ENCODE measurements at places on chromosomes 13 and 19. TPM values are rescaled to one million over a fixed set of nuclear protein-coding genes. Genes with fewer than 3 reads are reported as not detected.

GRCh38 chr19:38375748-38376147 lies 1.4 kb downstream of the PSMD8 start:
- DNase-seq, result no peak

DNA sequence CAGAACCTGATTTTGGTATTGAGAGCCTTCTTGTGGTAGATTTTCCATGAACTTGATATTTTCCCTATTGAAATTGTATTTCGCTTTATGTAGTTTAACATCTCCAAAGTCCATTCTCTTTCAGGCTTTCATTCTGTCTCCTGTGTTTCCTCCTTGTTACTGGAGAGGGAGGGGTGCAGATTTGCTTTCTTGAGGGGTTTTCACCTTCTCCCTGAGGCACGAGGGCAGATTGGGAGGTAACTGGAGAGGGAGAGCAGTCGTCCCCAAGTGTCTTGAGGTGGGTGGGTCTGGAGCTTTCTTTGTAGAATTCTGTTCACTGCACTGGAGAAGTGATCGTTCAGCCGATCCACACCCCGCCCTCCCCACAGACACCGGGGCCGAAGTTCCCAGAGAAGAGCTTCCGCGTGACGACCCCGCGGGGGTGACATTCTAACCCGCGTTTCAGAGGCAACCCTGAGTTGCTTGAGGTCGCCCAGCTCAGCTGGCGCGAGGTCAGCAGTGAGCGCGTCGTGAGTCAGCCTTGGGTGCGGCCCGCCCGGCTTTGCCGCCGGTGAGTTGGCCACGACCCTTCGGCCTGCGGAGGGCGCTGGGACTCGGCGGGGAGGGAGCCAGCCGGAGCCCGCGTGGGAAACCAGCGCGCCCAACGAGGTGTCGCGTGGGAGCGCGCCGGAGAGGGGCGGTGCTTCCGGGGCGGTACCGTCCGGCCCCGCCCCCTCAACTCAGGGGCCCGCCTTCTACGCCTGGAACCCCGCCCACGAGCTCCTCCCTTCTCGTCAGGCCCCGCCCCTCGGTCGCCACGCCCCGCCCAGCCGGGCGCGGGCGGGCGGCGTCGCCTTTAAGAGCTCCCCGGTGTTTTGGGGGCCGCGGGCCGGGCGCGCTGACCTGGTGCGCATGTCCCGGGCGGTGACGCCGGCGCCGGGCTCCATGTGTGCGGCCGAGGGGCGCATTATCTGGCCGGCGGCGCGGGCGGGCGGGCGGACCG lies at the start of gene GATAD2A:
Gene GATAD2A, plus strand, starts transcription at position 797 of the 982 bp plus-strand sequence. CDS start 59,671 bp downstream, outside the sequence.
- peak; percentile 84 for DNase-seq

DNA sequence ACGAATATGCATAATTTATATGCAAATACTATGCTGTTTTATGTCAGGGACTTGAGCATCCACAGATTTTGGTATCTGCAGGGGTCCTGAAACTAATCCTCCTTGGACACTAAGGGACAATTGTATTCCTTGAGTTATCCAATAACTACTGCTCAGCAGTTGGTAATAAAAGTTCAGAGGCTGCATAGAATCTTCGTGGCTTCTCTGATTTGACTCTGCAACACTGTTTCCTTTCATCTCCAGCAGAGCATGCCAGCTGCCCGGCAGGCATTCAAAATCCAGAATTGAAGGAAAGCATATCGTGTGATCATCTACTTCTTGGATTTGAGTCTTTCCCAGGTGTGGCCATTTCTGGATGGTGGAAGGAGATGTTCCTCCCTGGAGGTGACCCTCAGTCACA lies 64.5 kb upstream of the MRI1 start:
- no peak for DNase-seq

DNA sequence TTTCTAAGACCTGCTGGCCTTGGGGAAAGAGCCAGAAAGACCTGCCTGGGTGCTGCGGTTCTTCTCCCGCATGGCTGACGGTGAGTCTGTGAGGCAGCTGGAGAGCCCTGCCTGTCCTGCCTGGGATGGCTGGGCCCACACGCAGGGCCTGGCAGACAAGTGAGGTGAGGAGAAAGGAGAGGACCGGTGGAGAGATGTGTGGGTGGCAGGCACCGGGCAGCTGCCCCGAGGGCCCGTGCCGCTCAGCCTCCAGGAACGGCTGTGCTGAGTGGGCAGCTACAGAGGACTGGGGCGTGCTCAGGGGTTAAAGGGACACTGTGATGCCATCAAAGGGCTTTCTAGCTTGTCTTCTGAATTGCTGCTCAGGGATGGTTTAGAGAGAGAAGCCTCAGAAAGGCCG lies 53.8 kb downstream of the MLLT1 start:
- no peak for DNase-seq

DNA sequence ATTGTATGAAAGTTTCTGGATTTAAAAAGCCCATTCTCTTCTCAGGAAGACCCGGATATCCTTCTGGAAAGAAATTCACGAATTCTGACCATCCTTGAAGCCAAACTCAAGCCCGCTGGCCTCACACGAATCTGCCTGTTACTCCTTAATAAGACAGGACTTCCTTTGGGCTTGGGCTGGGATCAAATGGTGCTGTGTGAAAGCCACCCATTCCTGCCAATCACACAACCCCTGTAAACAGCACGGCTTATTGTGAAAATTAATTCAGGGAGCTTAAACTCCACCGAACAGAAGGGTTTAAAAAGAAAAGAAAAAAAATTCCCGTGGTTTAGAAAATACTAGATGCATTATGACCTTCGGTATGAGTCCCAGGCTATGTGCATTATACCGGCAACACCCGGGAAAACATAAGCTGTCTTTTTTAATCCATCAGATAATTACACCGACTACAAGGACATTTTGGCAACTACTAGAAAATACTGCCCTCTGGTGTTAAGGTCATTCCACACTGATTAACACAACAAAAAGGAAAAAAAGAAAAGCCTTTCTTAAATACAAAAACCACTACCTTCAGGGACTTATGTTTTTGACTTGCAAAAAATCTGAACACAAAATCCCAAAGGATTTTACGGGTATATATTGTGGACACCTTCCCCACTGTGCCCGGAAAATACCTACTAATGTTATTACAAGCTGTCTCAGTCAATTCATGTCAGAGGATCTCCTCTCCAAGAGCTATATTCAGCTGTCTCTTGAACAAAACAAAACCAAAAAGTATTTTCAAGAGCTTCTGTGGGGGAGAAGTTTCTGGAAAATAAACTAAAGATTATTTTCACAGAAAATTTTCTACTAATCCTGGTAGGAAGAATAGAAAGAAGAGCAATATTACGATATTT lies 76.0 kb upstream of the LSM14A start:
- DNase-seq, result peak; percentile 46

- DNase-seq, result no peak
Observed at GRCh38 chr13:33793726-33794125, 24.2 kb upstream of the RFC3 start.

DNA sequence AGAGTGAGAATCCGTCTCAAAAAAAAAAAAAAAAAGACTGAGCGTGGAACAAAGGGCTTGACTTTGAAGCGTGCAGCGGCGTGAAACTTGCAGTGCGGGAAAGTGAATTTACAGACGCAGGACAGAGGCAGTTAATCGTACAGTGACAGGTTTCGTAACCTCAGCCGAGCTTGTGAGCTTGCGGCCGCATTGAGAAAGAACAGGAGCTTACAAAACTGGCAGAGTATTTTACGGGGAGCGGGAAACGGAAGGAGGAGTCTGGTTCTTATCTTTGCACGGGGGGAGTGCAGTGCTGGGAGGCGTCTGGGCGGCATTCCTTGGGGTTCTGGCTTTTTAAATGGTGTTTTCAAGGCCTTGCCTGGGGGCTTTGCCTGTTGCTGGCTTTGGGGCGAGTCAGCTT lies 6.0 kb upstream of the BSG start:
- DNase-seq, result no peak

- DNase-seq, result no peak
Observed at GRCh38 chr13:36244073-36244472, 29.7 kb upstream of the SOHLH2 start.

DNA sequence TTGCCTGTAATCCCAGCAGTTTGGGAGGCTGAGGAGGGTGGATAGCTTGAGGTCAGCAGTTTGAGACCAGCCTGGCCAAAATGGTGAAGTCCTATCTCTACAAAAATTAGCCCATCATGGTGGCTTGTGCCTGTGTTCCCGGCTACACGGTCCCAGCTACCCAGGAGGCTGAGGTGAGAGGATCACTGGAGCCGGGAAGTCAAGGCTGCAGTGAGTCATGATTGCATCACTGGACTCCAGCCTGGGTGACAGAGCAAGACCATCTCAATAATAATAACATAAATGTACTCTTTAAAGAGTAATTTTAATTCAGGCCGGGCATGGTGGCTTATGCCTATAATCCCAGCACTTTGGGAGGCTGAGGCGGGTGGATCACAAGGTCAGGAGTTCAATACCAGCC lies 38.7 kb downstream of the SKA3 start:
- DNase-seq, result no peak

GRCh38 chr13:50162001-50162400 lies 146.8 kb downstream of the KCNRG start:
- DNase-seq, result no peak

DNA sequence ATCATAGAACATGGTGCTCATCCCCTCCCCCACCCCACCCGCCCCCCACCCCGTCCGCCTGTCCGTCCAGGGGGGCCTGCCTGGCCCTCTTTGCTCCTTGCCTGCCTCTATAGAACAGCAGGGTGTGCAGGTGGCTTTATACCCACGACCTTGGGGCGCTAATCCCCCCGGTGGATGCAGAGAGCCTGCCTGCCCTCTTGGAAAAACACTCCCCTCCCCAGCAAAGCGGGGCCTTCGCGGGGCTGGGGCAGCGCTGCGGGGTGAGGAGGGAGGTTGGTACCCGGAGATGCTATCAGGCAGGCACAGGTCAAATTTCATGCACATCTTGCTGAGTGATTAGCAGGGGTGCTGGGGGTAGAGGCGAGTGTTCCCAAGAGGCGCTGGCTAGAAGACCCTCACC lies 21.9 kb downstream of the RFX1 start:
- DNase-seq, result no peak

- DNase-seq, result no peak
Observed at GRCh38 chr19:45355910-45356309, 14.5 kb downstream of the ERCC2 start.

DNA sequence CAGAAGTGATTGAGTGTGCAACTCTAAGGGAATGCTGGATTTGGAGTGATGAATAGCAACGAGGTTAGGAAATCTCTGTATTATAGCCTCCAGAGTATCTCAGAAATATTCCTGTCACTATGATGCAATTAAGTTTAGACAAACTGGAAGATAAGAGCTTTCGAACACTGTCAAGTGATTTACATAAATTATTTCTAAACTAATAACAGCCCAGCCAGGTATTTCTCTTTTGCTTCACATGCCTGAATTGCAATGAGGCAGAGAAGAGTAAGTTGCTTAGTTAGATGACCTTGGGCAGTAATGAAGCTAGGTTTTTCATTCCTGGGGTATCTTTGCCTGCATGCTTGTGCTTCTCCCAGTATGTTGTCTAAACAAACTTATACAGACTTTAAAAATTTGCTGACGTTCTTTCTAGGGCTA lies 134.5 kb downstream of the LMO7 start:
- no peak for DNase-seq

- DNase-seq, result no peak
Observed at GRCh38 chr13:33639626-33640080, 178.3 kb upstream of the RFC3 start.

- peak; percentile 43 for DNase-seq
Observed at GRCh38 chr13:43054803-43055802, 31.7 kb downstream of the DNAJC15 start.

DNA sequence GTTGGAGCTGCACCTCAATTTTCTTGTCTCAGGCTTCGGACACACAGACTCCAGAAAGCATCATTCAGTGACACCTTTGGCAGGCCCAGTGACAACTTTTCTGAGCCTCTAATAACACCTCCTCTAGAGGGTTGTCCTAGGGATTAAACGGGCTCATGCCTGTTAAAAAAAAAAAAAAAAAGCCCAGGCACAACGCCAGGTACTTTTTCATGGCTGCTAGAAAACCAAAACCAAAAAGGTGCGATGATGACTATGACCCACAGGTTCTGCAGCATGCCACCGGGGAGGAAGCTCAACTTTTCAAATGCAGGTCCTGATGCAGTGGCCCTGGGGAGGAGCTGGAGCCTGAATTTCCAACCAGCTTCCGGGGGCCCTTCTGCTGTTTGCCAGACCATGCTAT lies 184.2 kb downstream of the ABCC4 start:
- DNase-seq, result no peak

DNA sequence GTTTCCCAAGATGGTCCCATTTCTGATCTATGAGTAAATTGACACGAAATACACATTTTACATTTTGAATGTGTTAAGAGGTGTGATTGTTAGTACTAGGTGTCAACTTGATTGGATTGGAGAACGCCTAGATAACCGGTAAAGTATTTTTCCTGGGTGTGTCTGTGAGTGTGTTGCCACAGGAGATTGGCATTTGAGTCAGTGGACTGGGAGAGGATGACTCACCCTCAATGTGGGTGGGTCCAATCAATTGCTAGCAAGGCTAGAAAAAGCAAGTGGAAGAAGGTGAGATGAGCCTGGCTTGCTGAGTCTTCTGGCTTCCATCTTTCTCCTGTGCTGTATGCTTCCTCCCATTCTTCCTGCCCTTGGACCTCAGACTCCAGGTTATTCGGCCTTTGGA lies 960.7 kb upstream of the PCDH9 start:
- DNase-seq, result no peak

- DNase-seq, result peak; percentile 37
Observed at GRCh38 chr19:9674663-9675357, at the start of gene ZNF562. Gene ZNF562 (minus strand): TSS chr19:9675100. CDS start chr19:9660744, 14,356 bp downstream.

VSIG10L gene
- 5.6 TPM for total RNA-seq

EDNRB gene
- total RNA-seq, result 6.6 TPM

C19orf38 gene
- not detected for total RNA-seq

RGL3 gene
- 58.5 TPM for total RNA-seq

LILRA1 gene
- total RNA-seq, result not detected

FARSA gene
- 108 TPM for total RNA-seq

CD37 gene
- total RNA-seq, result not detected

LINGO3 gene
- 0.28 TPM for total RNA-seq

KLHL1 gene
- not detected for total RNA-seq

ATCAY gene
- total RNA-seq, result 13.9 TPM

Measured in H9 (cell line).